ENCODE measurements at places on chromosomes 7 and 10.
A peak's percentile ranks its signal among the peaks of the same experiment; 100 is the strongest.

- DNase-seq, result no peak
Observed at GRCh38 chr10:82091413-82091812, 216.4 kb downstream of the NRG3 start.

GRCh38 chr10:91709394-91709798, 76.5 kb upstream of the PPP1R3C start:
- DNase-seq, result peak; percentile 20

DNA sequence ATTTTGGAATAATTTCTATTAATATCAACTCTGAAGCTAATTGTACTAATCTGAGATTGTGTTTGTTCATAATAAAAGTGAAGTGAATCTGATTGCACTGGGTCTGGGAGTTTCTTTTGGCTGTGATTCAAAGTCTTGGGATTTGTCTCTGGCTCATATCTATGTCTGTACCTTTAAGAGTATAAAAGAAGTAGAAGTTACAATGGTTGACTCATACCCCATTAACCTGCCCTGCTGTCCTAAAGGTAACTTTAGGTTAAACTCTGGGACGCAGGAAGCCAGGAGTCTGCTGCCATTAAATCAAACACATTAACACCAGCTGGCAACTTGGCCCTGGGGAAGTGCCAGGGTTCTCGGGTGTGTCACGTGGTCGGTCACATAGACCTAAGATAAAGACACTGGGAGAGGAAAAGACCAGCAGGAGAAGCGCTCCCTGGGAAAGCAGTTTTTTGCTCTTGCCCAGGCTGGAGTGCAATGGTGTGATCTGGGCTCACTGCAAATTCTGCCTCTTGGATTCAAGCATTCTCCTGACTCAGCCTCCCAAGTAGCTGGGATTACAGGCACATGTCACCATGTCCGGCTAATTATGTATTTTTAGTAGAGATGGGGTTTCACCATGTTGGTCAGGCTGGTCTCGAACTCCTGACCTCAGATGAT, 17.8 kb downstream of the SCD start:
- DNase-seq, result peak; percentile 76

GRCh38 chr10:132868995-132869394, 73.4 kb downstream of the CFAP46 start:
- no peak for DNase-seq

DNA sequence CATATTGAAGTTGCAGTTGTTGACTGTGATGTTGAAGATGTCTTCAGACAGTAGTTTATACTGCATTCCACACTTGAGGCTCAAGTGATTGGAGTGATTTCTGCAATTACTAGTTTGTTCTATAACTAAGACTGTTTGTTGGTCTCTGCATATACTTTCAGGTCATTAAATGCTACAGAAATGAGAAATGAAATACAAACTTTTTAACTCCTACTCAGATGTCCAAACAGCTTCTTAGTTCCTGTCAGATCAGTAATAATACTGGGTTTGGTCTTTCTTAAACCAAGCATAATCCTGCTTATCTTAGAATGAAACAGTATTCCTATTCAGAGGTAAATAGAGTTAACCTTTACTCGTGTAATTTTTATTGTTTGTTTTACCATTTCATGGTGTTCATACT, 115.9 kb downstream of the CCNY start:
- DNase-seq, result no peak

DNA sequence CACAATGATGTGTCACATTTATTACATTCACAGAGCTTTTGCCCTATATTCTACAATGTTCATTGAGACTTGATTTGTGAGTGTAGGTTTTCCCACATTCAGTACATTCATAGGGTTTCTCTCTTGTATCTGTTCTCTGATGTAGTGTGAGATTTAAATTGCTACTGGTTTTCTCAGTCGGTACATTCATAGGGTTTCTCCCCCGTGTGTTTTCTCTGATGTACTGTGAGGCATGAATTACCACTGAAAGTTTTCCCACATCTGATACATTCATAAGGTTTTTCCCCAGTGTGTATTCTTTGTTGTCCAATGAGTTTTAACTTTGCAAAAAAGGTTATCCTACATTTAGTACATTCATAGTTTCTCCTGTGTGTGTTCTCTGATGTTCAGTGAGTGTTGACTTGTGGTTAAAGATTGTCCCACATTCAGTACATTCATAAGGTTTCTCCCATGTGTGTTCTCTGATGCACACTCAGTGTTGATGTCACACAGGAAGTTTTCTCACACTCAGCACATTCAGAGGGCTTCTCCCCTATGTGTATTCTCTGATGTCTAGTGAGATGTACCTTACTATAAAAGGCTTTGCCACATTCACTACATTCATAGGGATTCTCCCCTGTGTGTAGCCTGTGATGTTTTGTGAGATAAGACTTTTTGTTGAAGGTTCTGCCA, 63.0 kb downstream of the ZNF248 start:
- DNase-seq, result no peak

DNA sequence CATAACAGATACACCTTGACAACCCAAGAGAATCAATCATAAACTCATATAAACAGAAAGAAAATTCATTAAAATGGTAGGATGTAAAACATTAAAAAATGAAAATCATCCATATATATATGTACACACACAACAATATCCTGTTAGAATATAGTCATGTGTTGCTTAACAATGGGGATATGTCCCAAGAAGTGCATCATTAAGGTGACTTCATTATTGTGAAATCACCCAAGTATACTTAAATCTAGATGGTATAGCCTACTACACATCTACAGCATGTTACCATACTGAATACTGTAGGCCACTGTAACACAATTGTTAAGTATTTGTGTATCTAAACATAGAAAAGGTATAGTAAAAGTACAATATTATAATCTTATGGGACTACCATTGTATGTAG, 115.8 kb upstream of the TMEM168 start:
- DNase-seq, result no peak

DNA sequence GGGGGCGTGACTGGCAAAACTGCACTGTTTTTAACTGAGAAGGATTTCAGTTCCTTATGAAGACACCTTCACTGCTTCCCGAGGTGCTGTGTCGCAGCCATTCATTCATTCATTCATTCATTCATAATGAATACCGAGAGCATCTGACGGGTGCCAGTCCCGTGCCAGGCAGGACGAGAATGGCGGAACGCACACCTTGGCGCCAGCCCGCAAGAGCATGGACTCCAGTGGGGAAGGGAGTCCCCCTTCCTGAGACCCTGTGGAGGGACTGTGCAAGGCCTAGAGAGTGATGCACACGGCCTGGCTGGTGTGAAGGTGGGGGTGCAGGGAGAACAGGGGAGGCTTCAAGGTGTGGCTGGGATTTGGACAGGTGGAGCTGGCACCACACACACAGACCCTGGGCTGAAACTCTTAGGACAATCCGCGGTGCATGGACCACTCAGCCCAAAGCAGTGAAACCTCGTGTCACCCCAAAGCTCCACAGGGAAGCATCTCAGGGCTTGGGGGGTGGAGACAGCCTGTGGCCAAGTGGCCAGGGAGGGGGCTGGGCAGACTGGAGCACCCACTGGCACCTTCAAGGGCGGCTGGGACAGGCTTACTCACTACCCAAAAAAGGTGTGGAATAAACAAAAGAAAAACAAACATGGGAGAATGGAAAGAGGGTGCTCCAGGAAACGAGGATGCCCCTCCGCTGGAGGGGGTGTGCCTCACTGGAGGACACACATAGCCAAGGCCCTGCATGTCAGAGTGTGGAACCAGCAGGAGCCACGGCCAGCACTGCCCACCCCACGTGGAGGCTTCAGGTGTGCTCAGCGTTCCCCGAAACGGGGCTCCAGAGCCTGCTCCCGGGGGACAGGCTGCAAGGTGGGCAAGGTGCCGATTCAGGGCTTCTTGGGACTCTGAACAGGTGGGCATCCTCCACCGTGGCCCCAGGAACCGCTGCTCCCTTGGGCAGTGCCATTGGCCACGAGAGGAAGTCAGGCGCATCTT, 37.7 kb downstream of the EBF3 start:
- DNase-seq, result no peak

- no peak for DNase-seq
Observed at GRCh38 chr7:133771788-133772419, 355.2 kb upstream of the LRGUK start.

GRCh38 chr7:127059475-127059874, 193.3 kb downstream of the GRM8 start:
- DNase-seq, result no peak

DNA sequence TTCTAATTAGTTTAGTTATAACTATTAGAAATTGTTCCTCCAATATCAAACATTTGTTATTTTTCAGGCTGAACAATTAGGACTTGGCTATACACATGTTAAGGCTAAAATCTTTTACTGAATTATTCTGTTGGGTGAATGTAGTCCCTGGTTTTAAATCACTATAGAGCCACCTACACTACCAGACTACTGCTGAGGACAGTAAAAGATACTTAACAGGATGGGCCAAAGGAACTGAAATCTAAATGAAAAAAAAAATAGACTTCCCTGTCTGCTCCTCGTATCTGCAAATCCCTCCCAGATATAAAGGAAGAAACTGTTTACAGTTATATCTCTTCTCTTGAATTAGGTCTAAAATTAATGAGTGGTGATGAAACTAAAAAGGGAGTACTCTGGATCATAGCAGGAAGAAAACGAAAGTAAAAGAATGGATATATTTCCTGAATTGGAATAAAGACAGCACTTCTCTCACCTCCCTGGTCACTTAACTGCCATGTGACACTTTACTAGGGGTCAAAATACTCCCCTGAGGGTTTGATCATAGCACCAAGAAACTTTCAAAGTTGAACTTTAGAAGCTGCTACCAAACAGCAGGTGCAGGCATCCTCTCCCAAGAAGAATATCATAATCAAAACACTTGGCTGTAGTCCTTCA, 12.7 kb downstream of the FBXW4 start:
- DNase-seq, result no peak

- DNase-seq, result peak; percentile 6
Observed at GRCh38 chr10:109187677-109188076, 735.6 kb downstream of the XPNPEP1 start.

GRCh38 chr7:19296617-19297016, 151.4 kb upstream of the FERD3L start:
- no peak for DNase-seq

DNA sequence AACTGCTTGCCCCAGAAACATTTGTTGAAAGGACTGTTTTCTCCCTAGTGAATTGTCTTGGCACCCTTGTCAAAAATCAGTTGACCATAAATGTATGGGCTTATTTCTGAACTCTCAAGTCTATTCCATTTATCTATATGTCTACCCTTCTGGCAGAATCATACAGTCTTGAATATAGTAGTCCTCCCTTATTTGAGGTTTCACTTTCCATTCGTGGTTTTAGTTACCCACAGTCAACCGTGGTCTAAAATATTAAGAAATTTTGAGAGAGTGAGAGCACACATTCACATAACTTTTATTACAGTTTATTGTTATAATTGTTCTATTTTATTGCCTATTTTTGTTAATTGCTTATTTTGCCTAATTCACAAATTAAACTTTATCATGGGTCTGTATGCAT, 17.4 kb upstream of the CEP41 start:
- no peak for DNase-seq

DNA sequence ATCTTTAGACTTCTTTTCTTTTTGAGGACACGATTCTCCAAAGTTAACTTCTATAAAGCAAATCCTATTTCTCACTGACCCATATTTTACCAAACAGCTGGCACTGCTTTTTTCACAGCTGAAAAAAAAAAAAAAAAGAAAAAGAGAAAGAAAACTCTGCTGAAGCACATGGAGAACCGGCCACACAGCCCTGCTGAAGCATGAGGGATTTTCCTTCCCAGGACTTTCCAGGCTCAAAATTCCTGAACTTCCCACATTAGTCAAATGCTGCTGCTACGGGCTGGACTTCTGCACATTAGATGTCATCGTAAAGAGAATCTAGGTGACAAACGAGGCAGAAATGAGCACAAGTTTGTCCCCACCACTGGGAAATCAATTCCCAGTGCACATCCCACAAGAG, 25.2 kb downstream of the HIPK2 start:
- no peak for DNase-seq

- no peak for DNase-seq
Observed at GRCh38 chr10:120538091-120538490, 81.1 kb downstream of the PLPP4 start.

DNA sequence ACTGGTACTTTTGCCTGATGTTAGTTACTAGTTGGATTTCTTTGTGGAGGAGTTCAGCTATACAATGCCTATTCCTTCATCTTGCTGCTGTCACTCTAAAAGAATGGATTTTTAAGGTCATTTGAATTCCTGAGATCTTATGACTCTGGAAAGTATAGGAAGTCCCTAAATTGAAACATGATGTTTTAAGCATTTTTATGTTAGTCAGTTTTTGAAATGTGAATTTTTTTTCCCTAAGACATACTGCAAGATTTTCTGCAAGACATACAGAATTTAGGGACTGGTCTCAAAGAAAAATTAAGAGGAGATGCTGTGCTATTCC, 355.8 kb downstream of the SUGCT start:
- peak; percentile 82 for DNase-seq

DNA sequence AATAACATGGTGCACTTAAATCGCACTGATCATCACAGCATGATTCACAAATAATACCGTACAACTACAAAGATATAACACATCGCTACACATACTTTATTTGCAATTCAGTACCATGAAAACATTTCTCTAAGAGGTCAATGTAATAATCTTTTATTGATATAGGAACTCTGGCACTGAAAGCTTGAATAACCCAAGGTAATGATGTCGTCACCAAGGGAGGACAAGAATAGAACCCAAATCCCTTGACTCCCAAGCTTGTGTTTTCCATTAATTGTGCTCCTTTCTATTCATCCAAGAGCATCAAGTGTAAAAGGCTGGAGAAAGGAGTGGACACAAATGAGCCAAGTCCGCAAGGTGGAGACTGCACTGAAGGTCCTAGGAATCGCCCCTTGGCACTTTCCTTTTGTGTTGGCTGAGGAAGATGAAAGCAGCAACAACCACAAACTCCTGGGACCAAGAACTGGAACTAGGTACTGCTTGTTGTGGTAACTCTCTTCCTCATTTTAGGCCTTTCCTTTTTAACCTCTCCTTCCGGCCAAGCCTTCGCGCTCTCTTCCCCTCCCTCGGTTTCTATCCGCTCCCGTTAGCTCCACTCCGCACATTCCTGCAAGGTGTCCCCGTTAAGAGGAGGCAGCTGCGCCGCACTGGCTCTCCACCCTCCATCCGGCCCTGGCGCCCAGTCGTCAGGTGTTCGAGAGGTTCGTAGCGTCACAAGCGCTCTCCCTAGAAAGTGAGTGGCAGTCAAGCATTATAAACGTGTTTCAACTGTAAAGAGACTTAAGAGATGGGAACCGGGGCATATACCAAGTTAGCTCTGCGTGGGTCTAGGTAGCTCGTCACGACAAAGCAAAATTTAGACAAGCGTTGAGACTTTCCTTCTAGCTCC, 1.0 kb upstream of the CBLL1 start:
- DNase-seq, result no peak

DNA sequence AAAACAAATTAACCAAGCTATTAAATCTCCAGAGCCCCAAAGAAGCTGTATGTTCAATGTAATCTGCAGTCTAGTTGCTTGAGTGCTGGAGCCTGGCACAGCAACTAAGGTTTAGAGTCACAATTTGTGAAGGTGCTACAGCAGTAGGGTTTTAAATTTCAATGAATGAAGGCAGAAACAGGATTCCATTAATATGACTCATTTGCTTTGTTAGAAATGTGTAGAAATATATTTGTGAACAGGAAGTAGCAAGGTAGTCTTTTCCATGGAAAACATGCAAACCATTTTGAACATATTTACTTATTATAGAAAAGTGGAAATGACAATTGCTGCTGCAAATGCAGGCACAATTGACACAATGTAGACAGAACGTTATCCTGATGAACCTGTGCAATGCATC, 149.0 kb upstream of the STEAP4 start:
- DNase-seq, result no peak

- no peak for DNase-seq
Observed at GRCh38 chr10:98457721-98458120, 11.0 kb upstream of the HPS1 start.

- no peak for DNase-seq
Observed at GRCh38 chr7:50456371-50457123, 6.4 kb upstream of the FIGNL1 start.

Measured in fibroblast of skin of abdomen (primary cell).